Transverse colon (tissue), 4 donors: ENCODE measurements at places on chromosomes 13 and 19. TPM values are rescaled to one million over a fixed set of nuclear protein-coding genes. Genes with fewer than 3 reads are reported as not detected.

DNA sequence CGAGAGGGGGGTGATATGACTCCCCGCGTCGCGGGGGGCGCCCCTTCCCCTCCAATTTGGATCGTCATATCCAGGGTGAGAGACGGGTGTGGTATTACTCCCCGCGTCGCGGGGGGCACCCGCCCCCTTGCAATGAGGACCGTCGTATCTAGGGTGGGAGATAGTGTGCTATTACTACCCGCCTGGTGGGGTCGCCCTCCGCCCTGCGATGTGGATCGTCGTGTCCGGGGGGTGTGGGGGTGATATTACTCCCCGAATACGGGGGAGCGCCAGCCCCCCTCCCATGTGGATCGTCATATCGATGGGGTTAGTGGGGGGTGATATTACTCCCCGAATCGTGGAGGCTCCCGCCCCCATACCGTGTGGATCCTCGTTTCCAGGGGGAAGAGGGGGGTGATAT lies 29.2 kb upstream of the RGCC start:
- DNase-seq = no peak

DNA sequence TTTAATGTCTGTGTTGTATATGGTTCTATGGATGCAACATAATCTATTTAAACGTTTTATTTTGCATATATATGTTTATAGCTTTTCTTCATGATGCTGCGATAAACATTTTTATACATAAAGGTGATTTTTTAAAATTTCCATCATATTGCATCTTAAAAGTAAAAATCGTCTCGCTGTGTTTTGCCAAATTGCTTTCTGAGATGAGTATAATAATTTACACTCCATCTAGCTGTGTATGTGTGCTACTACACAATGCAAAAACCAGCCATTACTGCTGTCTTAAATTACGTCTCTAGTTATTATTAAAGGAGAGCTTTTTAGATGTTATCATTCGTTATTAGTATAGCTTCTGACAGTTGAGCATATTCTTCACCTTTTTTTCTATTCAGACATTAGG lies 37.2 kb downstream of the METTL21C start:
- DNase-seq = no peak

DNA sequence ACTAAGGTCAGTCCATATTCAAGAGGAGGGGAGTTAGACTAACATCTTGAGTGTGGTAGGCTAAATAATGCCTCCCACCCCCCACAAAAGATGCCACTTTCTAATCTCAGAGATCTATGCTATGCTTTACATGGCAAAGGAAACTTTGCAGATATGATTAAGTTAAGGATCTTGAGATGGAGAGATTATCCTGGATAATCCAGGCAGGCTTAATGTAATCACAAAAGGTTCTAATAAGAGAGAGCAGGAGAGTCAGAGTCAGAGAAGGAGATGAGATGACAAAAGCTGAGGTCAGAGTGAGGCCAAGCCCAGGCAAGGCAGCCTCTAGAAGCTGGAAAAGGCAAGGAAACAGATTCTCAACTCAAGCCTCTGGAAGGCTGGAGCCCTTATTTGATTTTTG lies 1011.6 kb downstream of the PCDH9 start:
- DNase-seq = no peak

GRCh38 chr13:105569816-105570215 lies 965.6 kb downstream of the EFNB2 start:
- DNase-seq = no peak

- DNase-seq = peak; percentile 99
These were observed 2.0 kb downstream of the VSIG10L start for GRCh38 chr19:51339687-51340656.

DNA sequence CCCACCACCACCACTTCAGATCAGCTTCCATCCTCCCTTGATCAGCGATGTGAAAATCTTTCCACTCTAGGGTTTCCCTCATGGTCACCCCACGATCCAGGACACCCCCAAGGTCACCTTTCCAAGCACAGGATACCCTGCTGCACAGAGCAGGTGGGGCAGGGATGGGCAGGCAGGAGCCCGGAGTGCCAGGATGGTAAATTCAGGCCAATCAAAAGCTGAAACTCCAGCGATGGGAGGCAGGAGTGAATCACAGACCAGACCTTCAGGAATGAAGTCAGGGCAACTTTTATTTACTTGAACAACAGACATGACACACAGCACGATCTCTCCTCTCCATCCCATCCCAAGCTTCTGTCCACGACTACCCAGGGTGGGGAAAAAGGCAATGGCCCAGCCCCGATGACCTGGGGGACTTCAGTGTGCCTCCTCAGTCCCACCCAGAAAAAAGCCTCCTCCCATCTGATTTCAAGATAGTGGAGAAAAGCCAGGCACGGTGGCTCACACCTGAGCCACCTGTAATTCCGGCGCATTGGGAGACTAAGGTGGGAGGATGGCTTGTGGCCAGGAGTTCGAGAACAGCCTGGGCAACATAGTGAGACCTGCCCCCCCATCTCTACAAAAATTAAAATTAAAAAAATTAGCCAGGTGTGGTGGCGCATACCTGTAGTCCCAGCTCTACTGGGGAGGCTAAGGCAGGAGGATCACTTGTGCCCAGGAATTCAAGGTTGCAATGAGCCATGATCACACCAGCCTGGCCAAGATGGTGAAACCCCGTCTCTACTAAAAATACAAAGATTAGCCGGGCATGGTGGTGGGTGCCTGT lies 39.2 kb downstream of the ZSWIM4 start:
- DNase-seq = no peak

DNA sequence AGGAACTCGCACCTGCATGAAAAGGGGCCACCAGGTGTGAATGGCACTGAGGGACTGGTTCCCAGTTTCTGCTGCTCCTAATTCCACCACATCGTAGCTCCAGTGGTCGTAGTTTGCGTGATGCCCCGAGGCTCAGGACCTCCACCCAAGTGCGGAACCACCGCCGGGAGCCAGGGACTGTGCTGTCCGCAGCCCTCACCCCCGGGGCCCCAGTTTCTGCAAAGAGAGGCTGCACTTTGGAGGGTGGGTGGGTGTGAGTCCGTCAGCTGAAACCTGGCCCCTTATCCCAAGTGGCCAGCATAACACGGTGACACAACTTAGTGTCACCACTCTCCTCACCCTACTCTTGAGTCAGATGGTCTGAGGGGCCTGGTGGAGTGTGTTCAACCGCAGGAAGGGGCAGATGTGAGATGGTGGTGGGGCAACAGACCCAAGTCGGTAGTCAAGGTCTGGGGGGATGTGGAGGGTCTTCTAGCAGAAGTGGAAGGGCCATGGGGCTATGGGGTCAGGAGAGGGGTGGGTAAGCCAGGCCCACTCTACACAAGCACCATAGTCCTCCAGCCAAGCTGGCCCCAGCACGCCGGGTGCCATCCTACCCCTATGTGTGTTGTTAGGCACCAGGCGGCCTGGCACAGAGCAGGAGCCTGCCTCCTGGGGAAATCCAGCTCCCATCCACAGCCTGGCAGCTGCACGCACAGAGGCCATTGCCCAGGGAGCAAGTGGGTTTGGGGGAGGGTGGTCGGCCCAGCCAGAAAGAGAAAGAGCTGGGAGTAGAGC lies 1301.6 kb downstream of the UQCRFS1 start:
- no peak for DNase-seq

GRCh38 chr13:96011291-96011872 lies 41.8 kb downstream of the UGGT2 start:
- DNase-seq = no peak

DNA sequence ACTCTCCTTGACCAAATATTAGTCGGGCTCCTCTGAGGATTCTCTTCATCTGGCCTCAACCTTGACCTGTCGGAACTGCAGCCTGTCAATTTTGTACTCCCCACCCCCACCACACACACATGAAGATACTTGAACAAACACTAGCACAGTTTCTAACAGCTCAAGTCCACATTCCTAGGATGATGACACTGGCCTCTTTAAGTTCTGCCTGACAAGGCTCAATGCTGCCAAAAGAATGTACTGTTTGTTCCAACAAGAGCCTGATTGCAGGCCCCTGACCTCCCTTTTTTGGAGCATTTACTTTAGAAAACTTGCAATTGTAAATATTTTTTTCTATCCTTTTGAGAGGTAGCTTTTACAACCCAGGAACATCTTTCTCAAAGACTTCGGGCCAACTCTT lies 169.2 kb upstream of the IRS2 start:
- no peak for DNase-seq

Gene KCTD15
- total RNA-seq = 41.5 TPM

Gene ZNF575
- 0.20 TPM for total RNA-seq

Gene ZIC2
- not detected for total RNA-seq

Gene PSG6
- not detected for total RNA-seq

Gene PGLYRP2
- total RNA-seq = not detected

Gene LILRA6
- total RNA-seq = not detected
